B cell (primary cell): ENCODE measurements at places on chromosomes 3 and 15. TPM values are rescaled to one million over a fixed set of nuclear protein-coding genes. Genes with fewer than 3 reads are reported as not detected.

The CLSTN2 gene
- not detected in 2 replicates for total RNA-seq

The SERPINI2 gene
- total RNA-seq = not detected in 2 replicates

The STRA6 gene
- not detected in 2 replicates for total RNA-seq

The DLEC1 gene
- 0.83 and 2.1 TPM in 2 replicates for total RNA-seq

The ATP13A4 gene
- total RNA-seq = 6.4 and 8.8 TPM in 2 replicates

The GOLGA6B gene
- not detected in 2 replicates for total RNA-seq

The GOLGA6D gene
- not detected in 2 replicates for total RNA-seq

The CEP63 gene
- 35.5 and 35.6 TPM in 2 replicates for total RNA-seq

The RYR3 gene
- total RNA-seq = not detected in 2 replicates

The CALML4 gene
- total RNA-seq = 4.0 and 4.2 TPM in 2 replicates

The EOMES gene
- total RNA-seq = 0.10 and 0.19 TPM in 2 replicates

The UBE2Q2 gene
- total RNA-seq = 31.2 and 33.6 TPM in 2 replicates

The ACTC1 gene
- not detected in 2 replicates for total RNA-seq

The GOLGA6L2 gene
- total RNA-seq = not detected in 2 replicates

The CACNA1D gene
- total RNA-seq = 0.07 TPM in 1 of 2 replicates, not detected in the other

The HTR3E gene
- total RNA-seq = not detected in 2 replicates

The NAALADL2 gene
- total RNA-seq = not detected in 2 replicates

The ZSCAN29 gene
- total RNA-seq = 51.5 and 54.4 TPM in 2 replicates

The WDR93 gene
- 0.12 and 0.29 TPM in 2 replicates for total RNA-seq

The SI gene
- not detected in 2 replicates for total RNA-seq

The SCAANT1 gene
- 1.7 TPM in 1 of 2 replicates, not detected in the other for total RNA-seq

The MCCC1 gene
- total RNA-seq = 32.8 and 36.3 TPM in 2 replicates

The C15orf62 gene
- total RNA-seq = 8.6 and 9.5 TPM in 2 replicates

The GP5 gene
- total RNA-seq = 0.15 and 0.22 TPM in 2 replicates

The PRR23B gene
- total RNA-seq = not detected in 2 replicates

The REC114 gene
- not detected in 2 replicates for total RNA-seq

The TLR9 gene
- total RNA-seq = 16.0 and 21.0 TPM in 2 replicates

The CIDEC gene
- total RNA-seq = not detected in 2 replicates

The RTP1 gene
- not detected in 2 replicates for total RNA-seq

The LMAN1L gene
- total RNA-seq = 1.1 and 1.2 TPM in 2 replicates

The ZNF35 gene
- 12.1 and 16.6 TPM in 2 replicates for total RNA-seq

The KLHL40 gene
- total RNA-seq = not detected in 2 replicates

The SNTN gene
- not detected in 2 replicates for total RNA-seq

The CTDSPL gene
- total RNA-seq = not detected in 2 replicates

The C3orf85 gene
- total RNA-seq = not detected in 2 replicates

The OXTR gene
- total RNA-seq = 0.10 and 0.17 TPM in 2 replicates

The PRKCD gene
- total RNA-seq = 42.7 and 46.7 TPM in 2 replicates

The TMEM89 gene
- not detected in 2 replicates for total RNA-seq

The FSIP1 gene
- total RNA-seq = 0.44 and 0.49 TPM in 2 replicates

The CTXND1 gene
- total RNA-seq = not detected in 2 replicates

The SOX2 gene
- not detected in 2 replicates for total RNA-seq

The THOC7 gene
- 30.5 and 31.5 TPM in 2 replicates for total RNA-seq

The PLA2G4E gene
- total RNA-seq = not detected in 2 replicates

The LRRC2 gene
- not detected in 2 replicates for total RNA-seq

The LXN gene
- 5.1 and 7.9 TPM in 2 replicates for total RNA-seq

The TRH gene
- total RNA-seq = not detected in 2 replicates

The CCR8 gene
- not detected in 2 replicates for total RNA-seq

The LRTM1 gene
- total RNA-seq = not detected in 2 replicates

The ACP3 gene
- 0.39 and 0.64 TPM in 2 replicates for total RNA-seq

The LACTB gene
- 18.8 and 20.0 TPM in 2 replicates for total RNA-seq

The DLL4 gene
- 0.30 and 0.36 TPM in 2 replicates for total RNA-seq

The PLA2G4B gene
- total RNA-seq = 22.6 and 24.3 TPM in 2 replicates
